ENCODE measurements at places on chromosomes 13 and 19.

DNA sequence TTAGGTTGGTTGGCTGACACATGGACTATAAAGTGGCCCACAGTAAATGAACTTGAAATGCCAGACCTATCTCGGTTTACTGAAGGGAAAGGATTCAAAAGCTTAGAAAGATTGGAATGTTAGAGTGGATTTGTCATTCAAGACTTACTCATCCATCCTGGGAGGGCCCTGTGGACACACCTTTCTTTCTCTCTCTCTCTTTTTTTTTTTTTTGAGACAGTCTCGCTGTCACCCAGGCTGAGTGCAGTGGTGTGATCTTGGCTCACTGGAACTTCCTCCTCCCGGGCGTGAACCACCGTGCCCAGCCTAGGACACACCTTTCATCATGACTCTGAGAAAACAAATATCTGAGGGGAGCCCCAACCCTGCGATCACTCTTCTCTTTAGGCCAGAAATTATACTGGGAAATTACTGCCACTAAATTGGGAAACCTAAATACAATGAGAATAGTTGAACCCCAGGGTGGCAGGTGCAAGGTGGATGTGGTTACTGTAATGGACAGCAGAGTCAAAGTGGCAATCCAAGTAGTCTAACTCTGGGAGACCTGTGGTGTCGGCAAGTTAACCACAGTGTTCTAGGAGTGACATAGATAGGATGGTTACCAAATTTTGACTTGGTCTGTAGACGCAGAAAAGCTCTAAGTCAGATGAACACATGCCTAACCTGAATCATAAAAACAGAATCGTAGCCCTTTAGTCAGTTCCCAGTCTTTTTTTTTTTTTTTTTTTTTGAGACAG lies 47.1 kb upstream of the ZMYM5 start:
- DNase-seq, result no peak

DNA sequence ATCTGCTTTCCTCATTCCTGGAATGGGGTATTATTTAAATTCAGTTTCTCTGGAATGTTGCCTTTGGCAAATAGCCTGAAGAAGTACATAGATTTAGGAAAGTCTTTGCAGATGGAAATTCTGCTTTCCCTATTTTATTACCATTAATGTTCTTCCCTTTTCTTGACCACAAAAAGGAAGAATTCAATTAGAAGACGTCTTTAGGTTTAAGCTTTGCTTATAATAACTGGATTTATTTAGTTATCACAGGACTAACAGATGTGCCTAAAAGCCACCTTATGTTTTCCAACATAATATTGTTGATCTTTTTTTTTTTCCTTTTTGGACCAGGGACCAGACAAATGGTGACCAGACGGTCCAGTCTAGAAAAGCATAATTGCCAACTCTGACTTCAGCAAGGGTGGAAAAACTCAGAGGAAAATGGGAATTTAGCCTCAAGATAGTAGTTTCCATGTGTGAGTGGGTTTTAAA lies 210.1 kb upstream of the SPRY2 start:
- DNase-seq, result no peak

DNA sequence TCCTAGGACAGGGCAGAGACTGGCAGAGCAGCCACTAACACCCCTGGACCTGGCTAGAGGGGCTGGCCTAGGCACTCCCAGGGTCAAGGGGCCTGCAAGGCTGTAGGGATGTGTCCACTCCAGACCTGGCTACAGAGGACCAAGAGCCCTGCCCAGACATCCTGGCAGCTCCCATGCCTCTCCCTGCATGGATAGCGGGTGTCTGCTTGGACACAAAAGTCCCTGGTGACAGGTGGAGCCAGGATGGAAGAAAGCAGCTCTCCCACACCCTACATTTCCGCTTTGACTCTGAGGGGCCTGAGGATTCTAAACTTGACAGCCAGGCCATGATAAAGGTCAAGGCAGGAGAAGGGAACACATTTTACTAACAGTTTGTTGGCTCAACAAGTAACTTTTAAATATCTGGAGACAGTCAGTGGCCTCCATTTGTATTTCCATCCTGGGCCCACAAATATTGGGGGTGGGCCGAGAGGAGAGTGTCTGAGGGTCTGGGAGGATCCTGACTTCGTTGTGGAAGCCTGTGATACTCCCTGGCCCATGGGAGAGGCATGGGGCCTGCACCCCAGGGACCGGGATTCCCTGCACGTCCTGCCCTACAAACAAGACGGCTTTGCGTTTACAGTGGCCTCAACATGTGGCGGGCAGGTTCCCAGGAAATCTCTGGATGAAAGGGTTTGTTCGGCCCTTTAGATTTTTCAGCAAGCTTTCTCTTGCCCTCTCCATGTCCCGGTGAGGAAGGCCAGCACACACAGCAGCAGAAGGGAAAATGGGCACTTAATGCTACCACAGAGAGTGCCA lies 19.8 kb upstream of the SLC7A9 start:
- DNase-seq, result no peak

DNA sequence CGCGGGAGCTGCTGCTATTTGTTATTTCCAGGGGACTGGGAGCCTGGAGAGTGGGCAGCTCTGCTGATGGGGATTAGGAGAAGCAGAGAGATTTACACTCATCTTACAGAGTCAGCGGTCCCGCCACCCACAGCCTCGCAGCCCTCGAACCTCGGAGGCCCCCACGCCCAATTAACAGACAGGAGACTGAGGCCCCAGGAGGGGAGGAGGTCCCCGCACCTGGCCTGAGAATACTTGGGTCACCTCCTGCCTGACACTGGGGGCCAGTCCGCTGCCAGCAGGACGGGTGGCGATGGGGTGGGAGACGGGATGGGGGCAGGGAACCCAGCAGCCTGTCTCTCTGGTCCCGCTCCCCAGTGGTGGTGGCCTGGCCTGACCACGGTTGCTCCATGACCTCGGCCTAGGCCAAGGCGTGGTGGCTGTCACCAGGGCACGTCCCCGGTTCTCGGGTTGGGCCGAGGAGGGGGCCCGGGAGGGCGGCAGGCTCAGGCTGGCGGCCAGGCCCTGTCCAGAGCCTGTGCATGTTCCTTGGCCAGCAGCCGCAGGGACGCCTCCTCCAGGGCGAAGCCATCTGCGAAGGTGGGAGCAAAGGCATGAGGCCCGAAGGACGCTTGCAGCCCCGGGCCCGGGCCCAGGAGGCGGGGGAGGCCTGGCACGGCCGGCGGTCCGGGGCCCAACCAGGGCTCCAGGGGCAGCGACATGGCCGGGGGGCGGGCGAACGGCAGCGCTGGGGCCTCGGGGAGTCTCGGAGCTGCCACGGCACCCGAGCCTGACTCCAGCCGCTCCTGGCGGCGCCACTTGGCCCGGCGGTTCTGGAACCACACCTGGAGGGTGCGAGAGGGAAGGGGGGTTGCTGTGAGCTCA lies 1.7 kb downstream of the RAX2 start:
- no peak for DNase-seq

DNA sequence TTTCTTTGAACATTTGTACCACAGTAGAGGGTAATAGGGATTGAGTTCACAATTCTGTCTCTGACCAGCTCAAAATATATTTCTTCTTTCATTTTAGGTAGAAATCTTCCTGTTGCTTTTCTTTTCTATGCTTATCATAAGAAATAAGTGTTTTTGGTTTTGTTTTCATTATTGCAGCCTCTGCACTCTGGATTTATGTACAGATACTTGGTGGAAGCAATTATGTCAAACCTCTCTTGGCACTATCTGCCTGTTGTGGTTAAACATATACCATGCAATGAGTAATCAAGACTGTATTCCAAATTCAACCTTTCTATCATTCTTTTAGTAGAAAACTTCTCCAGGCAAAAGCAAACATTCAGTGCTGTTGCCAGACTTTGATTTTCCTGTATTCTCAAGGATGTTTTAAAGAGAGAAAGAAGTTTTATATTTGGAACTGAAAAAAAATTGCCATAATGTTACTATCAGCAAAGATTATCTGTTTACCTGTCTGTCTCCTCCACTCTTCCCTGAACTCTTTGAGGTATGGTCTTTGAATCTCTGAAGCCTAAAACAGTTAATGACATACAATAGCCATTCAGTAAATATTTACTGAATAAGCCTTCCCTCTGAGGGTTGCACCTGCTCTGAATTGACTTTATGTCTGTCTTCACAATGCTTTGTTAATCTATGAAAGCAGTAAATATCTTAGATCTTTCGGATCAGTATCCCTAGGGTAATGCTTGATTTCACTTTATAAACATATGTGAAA lies 612.5 kb upstream of the PRR20A start:
- no peak for DNase-seq

GRCh38 chr13:32277839-32278238 lies 37.3 kb downstream of the ZAR1L start:
- DNase-seq, result no peak

DNA sequence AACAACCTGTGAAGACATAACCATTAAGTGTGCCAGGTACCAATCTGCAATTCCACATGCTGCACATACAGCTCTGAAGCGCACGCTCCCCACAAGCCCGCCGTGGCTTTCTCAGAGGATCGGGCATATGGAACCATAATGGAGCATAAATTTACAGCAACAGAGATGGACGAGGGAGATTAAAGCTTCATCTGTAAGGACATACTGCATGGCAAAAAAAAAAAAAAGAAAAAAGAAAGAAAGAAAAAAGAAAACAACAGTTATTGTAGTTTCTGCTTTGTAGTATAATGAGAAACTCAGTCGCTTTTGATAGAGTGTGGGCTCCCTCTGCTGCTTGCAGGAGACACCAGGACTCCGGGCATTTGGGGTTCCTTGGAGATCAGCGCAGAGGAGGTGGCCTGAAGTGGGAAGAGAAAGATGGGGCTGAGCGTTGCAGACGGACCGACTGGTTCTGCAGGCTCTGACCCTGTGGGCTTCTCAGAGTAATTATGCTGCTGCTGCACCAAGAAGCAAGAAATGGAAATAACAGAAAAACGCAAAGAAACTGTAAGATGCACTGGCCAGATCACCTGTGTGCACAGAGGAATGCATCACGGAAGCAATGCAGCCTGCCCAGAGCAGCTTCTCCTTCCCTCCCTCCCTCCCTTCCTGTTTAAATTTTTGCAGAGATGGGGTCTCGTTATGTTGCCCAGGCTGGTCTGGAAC lies 10.8 kb upstream of the PDCD5 start:
- peak; percentile 64 for DNase-seq

DNA sequence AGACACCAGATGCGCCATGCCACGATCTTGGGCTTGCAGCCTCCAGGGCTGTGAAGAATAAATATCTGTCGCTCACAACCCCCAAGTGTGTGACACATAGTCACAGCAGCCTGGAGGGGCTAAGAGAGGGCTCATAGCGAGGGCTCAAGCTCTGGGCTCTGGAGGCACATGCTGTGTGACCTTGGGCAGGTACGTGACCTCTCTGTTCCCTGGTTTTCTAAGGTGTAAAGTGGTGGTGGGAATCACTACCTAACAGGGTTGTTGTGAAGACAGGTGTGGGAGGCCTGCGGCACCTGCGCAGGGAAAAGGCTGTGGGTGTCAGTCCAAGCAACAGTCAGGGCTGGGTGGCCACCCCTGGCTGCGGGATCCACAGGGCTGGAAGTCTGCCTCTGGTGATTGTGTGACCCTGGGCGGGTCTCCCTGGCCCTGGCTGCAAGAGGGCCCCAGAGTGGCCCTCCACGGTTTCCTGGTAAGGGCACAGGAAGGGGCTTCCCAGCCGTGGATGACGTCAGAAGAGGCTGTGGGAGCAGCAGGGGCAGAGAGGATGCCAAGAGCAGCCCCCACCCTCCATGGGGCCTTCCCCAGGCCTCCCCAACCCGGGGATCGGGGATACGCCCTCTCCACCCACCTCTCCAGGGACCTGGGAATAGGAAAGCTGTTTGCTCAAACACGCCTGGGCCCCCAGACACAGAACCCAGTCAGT lies 218.8 kb upstream of the SGCG start:
- no peak for DNase-seq

DNA sequence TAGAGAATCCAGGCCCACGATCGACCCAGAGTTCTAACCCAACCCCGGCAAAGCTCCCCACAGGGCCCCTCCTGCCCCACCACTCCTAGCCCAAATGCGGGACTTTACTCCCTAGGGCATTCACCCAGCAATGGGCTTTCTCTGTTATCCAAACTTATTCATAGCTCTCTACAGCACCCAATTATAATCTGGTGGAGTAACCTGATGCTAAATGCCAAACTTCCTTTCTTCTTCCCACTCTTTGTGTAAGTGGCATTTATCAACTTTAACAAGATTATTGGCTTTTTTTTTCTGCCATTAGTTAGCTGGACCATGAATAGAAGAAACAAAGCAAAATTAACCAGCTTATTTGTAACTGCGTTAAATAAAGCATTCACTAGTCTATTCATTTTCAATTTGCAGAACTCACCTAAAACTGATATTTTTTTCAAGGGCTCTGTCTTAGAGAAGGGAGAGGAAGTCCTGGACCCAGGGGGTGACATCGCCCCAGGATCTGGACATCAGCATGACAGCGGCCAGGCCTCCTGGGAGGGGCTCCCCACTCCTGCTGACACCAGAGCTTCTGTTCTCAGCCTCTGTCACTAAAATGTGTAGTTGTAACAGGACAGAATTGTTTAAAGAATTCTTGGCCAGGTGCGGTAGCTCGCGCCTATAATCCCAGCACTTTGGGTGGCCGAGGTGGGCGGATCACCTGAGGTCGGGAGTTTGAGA lies 1.5 kb downstream of the FAM124A start:
- DNase-seq, result no peak

GRCh38 chr13:20161275-20161950 lies 561 bp upstream of the GJA3 start:
- peak; percentile 60 for DNase-seq

DNA sequence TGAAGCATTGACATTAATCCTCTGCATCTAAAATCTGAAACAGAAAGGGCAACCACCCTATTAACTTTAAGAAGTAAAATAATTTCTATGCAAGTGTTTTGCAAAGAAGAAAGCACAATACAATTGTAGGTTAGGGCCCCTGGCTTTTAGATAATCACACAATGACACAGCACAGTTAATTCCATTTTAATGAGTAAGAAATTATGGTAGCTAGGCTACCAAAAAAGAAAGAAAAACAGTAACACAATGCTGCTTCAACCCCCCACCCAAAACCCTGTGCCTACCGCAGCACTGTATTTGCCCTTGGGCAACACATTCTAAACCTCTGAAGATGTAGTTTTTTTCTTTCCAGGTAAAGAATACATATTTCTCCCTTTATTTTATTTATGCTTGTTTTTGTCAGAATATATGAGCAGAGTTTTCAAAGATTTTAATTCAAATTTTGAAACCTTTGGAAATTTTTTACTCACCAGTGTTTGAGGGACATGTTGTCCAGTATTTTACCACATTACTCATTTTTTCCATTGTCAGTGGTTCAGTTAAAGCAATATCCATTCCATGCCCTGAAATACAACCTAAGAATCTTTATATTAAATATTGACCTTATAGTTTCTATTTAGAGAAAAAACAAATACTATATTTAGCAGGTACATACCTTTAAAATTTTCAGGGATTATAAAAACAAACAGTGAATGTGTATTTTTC lies 21.1 kb downstream of the SOHLH2 start:
- DNase-seq, result no peak

- DNase-seq, result no peak
These were observed 328.6 kb downstream of the SLITRK5 start for GRCh38 chr13:87999788-88000187.

- DNase-seq, result no peak
These were observed at the start of gene ZNF729 for GRCh38 chr19:22286151-22286810. TSS of gene ZNF729 (plus strand) at chr19:22286441. CDS start at chr19:22286526, 85 bp downstream.

DNA sequence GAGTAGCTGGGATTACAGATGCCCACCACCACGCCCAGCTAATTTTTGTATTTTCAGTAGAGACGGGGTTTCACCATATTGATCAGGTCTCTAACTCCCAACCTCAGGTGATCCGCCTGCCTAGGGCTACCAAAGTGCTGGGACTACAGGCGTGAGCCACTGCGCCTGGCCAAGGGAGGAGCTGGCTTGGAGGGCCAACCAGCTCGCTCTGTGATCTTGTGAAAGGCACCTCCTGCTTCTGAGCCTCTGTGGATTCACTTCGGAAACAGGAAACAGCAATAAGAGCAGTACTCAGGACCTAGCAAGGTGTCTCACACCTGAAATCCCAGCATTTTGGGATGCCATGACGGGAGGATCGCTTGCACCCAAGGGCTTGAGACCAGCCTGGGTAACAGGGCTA lies 2.0 kb upstream of the ELL start:
- no peak for DNase-seq

Measured in CD4-positive, alpha-beta T cell treated with Interleukin-12 subunit alpha and Interleukin-12 subunit beta, for 1 hour (primary cell).